ENCODE measurements at places on chromosomes 5 and 9. TPM values are rescaled to one million over a fixed set of nuclear protein-coding genes. Genes with fewer than 3 reads are reported as not detected.

LMAN2 gene
- total RNA-seq, result 85.3 TPM

PCDHB4 gene
- total RNA-seq, result 1.8 TPM

SPATA31E1 gene
- total RNA-seq, result not detected

DNA sequence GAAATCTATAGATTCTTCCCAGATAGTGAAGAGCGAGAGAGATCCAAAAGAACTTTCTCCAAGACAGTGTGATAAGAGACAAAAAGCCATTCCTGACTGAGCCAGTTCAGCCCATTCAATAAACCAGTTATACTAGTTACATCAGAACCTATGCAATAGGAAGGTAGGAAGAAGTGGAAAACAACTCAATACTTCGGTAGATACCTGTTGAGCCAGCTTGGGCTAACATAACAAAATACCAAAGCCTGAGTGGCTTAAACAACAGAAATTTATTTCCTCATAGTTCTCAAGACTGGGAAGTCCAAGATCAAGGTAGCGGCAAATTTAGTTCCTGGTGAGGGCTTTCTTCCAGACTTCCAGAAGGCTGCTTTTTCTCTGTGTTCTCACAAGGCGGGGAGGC lies 214.5 kb upstream of the GRAMD2B start:
- H3K27ac ChIP-seq, result no peak overlapping the region
- H3K27me3 ChIP-seq, result no peaks in the 10 kb centered on the region
- no peaks in the 10 kb centered on the region for H3K36me3 ChIP-seq
- DNase-seq, result no peak
- no peak overlapping the region for H3K4me3 ChIP-seq

- no peak overlapping the region for H3K4me3 ChIP-seq
- H3K27ac ChIP-seq, result no peak overlapping the region
- no peaks in the 10 kb centered on the region for H3K36me3 ChIP-seq
- peak; percentile 41 for DNase-seq
These were observed 65.7 kb upstream of the SYK start for GRCh38 chr9:90735952-90736351.

GRCh38 chr5:86101966-86102365 lies 515.8 kb upstream of the COX7C start:
- no peaks in the 10 kb centered on the region for H3K27me3 ChIP-seq
- H3K36me3 ChIP-seq, result no peaks in the 10 kb centered on the region
- DNase-seq, result no peak
- H3K4me1 ChIP-seq, result no peaks in the 10 kb centered on the region

GRCh38 chr5:7364226-7364875 lies 31.6 kb upstream of the ADCY2 start:
- H3K4me1 ChIP-seq, result no peaks in the 10 kb centered on the region
- no peaks in the 10 kb centered on the region for H3K36me3 ChIP-seq
- DNase-seq, result no peak

DNA sequence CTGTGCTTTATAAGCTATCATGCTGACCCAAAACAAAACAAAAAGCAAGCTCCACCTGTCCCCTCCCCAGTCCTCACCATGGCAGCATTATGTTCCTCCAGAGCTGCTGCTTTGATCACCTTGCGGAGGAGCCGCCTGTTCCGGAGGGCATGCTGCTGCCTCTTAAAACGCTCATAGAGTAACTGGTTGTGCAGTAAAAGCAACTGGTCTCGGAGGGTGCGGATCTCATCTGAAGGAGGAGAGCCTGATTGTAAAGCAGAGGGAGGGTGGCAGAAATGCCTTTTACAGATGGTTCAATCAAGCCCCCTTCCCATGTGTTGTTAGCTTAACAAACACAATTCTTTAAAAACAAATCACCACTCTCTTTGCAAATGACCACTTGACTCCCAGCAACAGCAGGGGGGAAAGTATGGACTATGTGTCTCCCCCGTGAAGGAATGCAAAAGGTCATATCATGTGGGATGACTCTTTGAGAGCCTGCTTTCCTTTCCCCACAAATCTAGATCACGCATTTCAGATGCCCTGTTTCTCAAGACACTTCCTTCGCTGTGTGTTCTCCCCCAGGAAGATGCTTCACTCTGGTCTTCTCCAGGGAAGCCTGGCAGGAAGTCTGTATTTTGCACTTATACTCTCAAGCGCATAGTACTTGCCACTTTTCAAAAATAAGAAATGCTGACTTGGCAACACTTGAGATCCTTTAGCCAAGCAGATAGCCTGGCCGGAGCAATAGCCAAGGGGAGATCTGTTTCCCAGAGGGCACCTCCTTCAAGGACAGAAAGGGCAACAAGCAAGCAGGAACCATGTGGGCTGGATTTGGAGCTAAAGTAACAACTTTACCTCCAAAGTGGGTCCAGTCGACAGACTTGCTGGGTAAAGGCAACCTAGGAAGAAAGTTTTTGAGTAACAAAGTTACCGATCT lies 25.1 kb downstream of the SPACA9 start:
- no peak overlapping the region for H3K27ac ChIP-seq
- DNase-seq, result no peak
- H3K4me3 ChIP-seq, result no peak overlapping the region
- no peaks in the 10 kb centered on the region for H3K4me1 ChIP-seq
- H3K27me3 ChIP-seq, result no peaks in the 10 kb centered on the region

- DNase-seq, result no peak
- H3K4me3 ChIP-seq, result no peak overlapping the region
- H3K4me1 ChIP-seq, result peaks cover 3% of the 10 kb centered on the region
- no peaks in the 10 kb centered on the region for H3K27me3 ChIP-seq
- H3K27ac ChIP-seq, result no peak overlapping the region
These were observed 42.3 kb upstream of the SEMA6A start for GRCh38 chr5:116616876-116617275.

DNA sequence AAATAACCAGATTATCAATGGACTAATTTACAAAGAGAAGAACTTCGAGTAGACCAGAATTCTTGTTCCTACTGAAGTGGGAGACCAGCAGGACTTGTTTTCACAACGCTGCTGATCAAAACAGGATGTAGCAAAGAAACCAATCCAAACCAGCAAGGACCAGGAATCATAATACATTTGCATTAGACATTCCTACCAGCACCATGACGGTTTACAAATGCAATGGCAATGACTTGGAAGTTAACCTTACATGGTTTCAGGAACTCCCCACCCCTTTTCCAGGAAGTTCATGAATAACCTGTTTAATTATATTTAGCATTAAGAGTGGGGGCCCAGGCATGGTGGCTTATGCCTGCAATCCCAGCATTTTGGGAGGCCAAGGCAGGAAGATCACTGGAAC lies 100.0 kb downstream of the LPAR1 start:
- H3K27ac ChIP-seq, result no peak overlapping the region
- H3K27me3 ChIP-seq, result no peaks in the 10 kb centered on the region
- no peak for DNase-seq
- H3K36me3 ChIP-seq, result peaks cover 8% of the 10 kb centered on the region

DNA sequence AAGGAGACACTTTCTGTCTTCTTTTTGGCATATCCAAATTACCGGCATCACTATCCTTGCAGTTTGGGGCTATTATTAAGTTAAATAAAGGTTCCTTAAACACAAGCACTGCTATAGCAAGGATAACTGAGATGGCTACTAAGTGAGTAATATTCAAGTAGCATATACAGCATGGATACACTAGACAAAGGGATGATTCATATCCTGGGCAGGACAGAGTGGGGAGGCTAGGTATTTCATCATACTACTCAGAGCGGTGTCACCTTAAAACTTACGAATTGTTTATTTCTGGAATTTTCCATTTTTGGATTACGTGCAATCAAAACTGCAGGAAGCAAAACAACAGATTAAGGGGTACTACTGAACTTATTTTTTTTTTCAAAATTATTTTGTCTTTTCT lies 54.1 kb downstream of the FER start:
- no peak for DNase-seq
- H3K4me3 ChIP-seq, result no peak overlapping the region
- H3K27me3 ChIP-seq, result no peaks in the 10 kb centered on the region
- H3K27ac ChIP-seq, result no peak overlapping the region

Data from muscle of leg (tissue), 16 donors.